ENCODE measurements at places on chromosomes 2 and 18.

DNA sequence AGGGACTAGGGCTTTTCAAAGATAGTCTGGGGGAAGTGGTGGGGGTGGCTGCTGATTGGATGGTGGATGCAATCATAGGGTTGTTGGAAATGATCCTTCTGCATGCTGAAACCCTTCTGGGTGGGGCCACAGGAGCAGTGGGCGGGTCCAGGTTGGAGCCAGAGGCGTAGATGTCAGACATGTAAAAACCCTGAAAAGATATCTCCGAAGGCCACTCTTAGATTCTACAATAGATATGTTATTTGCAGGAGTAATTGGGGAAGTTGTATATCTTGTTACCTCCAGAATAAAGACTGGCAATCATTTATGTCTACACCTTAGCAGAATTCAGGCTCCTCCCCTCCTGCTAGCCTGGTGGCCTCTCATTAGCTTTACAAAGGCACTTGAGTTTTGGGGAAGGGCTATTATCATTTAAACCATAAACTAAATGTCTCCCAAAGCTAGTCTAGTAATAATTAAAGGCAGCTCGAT is 8.2 kb upstream of the FAM98A start:
- DNase-seq = no peak

GRCh38 chr2:56531668-56532420 is 348.1 kb downstream of the CCDC85A start:
- DNase-seq = no peak

DNA sequence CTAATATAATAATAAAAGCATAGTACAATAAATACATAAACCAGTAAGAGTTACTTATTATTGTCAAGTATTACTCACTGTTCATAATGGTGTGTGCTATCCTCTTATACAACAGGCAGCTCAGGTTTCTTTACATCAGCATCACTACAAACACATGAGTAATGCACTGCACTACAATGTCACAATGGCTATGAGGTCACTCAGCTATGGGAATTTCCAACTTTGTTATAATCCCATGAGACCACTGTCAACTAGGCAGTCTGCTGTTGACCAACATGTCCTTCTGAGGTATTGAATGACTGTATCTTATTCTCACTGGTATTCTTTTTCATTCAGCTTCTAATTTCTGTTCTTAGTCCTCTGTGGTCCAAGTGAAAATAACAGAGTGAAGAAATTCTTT is 250.4 kb upstream of the DSEL start:
- DNase-seq = no peak

DNA sequence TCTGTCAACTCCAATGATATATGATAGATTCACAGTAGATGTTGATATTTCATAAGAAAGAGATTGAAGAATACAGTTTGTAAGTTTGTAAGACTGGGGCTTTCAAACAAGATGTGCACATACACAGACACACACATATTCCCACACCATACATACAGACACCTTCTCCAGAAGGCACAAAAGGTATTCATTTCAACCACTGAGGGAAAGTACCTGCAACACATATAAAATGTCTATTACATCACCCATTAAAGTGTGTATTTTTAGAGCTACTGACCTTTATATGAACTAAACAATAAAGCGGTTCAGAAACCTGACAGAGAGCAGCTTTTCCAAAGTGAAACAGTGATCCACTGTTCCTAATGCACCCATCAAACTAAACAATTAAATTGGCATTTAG is 53.3 kb downstream of the CCDC148 start:
- no peak for DNase-seq

GRCh38 chr2:172376505-172377125 is 50.8 kb upstream of the ITGA6 start:
- no peak for DNase-seq

DNA sequence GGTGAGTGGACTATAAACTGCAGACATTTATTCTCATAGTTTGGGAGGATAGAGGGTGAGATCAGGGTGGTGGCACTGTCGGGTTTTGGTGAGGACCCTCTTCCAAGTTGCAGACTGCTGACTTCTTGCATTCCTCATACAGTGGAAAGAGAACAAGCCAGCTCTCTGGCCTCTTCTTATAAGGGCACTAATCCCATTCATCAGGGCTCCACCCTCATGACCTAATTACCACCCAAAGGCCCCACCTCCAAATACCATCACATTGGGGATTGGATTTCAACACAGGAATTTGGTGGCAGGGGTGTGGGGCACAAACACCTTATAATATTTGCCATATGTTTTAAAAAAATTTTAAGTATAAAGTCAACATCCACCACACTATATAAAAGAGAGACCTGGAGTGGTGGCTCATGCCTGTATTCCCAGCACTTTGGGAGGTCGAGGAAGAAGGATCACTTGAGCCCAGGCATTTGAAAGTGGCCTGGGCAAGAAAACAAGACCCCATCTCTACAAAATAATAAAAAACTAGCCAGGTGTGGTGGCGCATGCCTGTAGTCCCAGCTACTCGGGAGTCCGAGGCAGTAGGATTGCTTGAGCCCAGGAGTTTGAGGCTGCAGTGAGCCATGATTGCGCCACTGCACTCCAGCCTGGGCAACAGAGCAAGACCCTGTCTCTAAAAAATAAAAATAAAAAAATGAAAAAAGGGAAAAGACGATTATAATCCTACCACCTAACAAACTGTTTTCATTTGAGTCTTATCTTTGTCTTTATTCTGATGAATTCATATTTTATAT is 44.0 kb downstream of the TCF7L1 start:
- no peak for DNase-seq

DNA sequence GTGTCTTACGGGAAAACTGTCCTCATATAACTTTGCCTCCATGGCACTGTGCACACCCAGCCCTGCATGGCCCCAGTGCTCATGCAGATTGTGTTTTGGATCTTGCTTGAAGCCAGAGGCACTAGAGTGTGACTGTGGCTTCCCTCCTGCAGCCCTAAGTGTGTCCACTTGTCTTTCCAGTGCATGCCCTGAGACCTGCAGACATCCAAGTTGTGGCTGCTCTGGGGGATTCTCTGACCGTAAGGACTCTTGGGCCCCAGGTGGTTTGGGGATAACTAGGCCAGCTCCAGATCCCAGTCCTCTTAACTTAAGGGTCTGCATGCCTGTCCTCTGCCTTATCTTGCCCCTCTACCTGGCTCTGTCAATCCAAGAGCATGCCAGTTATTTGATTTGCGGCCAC is 96.6 kb downstream of the PLB1 start:
- no peak for DNase-seq

DNA sequence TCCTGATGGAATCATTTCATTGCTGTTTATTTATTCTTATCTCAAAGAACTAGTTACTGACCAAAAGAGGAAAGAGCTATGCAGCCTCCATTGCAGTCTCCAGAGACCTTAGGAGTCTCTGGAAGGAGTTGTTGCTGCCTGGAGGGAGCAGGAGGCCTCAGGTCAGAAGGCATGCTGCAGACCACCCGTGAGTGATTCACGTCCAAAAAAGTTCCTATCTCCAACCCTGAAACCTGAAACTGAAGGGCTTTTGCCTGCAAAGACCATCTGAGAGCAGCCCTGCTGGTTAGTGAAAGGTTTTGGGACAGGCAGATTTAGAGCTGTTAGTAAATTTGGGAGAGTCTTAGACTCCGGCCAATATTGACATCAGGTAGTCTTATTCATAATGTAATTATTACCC is 29.1 kb downstream of the SLC25A52 start:
- DNase-seq = no peak

All from NCI-H2029 (cell line).